Femur (tissue), 1 donor: ENCODE measurements at places on chromosomes 4 and X.

DNA sequence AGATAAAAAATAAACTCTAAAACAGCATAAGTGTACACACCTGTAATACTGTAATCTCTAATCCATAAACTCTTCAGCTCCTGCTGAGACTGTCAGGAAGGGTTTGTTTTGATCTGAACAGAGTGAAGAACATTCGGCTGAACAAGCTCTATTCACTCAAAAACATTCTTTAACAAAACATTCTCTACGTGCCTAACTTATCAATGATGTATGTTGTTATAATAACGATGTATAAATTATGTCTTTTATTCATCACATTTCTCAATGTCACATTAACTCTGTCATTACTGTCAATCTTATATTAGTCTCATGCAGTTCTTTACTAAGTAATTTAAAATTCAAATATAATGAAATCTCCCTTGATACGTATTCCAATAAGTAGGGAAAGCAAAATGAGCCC is 280.6 kb downstream of the FSTL5 start:
- DNase-seq: no peak

- no peak for DNase-seq
Observed at GRCh38 chr4:101222156-101222845, 125.0 kb downstream of the PPP3CA start.

DNA sequence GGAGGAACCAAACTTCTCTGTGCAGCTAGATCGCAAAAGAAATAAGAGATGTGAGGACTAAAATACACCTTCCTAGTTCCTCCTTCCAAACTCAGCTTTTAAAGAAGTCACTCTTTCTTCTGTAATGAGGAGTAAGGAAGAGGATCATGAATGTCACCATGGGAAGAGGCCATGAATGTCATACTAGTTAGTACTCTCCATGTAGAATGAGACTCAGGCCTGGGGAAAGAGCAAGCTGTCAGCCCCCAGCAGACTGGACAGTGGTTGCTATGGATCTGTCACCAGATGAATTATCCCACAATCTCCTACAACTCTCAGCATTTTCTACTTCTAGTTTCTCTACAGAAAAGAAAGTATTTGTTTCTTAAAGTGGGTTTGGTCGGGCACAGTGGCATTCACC is 57.1 kb upstream of the PRDM8 start:
- DNase-seq: no peak

- DNase-seq: no peak
Observed at GRCh38 chr4:110472583-110473329, 3.2 kb upstream of the ENPEP start.
